ENCODE measurements at places on chromosomes 6 and 20.

- no peak for DNase-seq
Measured at GRCh38 chr20:58579819-58580473, 64.7 kb upstream of the APCDD1L start.

GRCh38 chr6:152401978-152402377, 235.2 kb downstream of the SYNE1 start:
- DNase-seq: no peak

GRCh38 chr20:38724626-38725147, 401 bp downstream of the SLC32A1 start:
- no peak for DNase-seq

GRCh38 chr6:154060076-154060475, 21.0 kb downstream of the OPRM1 start:
- DNase-seq: no peak

GRCh38 chr6:130628862-130629261, 198.3 kb upstream of the SMLR1 start:
- no peak for DNase-seq

DNA sequence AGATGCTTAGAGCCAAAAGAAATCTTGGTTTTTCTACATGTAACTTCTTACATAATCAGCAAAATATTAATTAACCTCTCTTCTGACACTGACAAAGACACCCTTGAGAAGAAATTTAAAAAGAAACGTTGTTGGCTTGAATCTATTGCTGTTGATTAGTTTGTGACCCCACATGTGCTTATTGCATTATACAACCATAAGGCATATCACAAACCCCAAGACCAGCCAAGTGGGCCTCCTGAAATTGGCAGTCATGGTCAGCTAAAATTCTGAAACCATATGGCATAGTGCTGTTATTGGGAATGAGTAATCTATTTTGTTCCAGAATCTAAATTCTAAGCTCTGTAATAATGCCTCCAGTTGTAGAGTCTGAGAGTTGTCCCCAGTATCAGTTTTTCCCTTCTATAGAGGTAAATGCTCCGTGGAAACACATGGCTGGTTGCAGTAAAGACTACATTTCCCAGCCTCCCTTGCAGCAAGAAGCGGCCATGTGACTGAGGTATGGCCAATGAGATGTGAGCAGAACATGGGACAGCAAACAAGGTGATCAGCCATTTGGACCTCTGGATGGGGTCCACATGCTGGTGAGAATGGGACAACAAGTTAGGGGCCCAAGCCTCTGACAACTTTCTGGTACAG, 42.3 kb upstream of the PTPN1 start:
- peak; percentile 63 for DNase-seq

DNA sequence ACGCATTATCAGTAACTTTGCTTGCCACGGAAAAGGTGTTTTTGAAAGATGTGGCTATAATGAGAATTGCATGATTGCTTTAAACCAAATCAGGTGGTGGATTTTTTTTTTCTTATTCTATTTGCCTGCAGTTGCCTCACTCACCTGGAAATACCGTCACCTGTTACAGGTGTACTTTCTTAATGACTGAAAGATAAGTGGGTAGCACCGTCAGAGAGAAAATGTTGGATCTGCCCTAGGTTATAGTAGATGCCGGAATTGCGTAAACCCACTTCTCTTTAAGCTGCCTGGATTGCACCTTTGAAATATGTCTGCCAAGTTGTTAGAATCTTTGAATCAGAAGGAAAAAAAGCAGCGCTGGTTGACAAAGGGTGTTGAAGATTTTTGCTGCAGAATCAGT, 68.5 kb downstream of the SH3BGRL2 start:
- no peak for DNase-seq

DNA sequence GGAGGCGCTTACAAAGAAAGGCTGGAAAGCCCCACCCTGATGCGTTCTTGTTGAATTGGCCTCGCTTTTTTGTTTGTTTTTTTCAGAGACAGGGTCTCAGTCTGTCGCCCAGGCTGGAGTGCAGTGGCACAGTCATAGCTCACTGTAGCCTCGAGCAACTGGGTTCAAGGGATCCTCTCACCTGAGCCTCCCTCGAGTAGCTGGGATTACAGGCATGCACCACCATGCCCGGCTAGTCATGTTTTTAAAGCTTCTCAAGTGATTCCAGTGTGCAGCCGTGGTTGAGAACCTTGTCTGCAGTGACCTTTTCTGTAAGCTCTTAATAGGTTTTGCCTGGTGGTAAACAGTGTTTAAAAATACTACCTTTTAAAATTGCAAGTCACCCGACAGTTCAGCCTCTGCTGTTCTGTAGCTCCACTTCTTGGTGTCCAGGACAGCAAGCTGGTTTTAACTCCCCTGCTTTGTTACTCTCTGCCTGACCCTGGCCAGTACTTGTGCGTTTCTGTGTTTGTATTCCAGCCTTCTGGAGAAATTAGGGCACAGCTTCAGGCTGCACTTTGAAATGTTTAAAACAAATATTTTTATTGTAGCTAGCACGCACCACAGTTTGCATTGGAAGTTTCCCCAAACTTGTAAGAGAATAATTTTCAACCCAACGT, 54.4 kb downstream of the KDM1B start:
- no peak for DNase-seq

DNA sequence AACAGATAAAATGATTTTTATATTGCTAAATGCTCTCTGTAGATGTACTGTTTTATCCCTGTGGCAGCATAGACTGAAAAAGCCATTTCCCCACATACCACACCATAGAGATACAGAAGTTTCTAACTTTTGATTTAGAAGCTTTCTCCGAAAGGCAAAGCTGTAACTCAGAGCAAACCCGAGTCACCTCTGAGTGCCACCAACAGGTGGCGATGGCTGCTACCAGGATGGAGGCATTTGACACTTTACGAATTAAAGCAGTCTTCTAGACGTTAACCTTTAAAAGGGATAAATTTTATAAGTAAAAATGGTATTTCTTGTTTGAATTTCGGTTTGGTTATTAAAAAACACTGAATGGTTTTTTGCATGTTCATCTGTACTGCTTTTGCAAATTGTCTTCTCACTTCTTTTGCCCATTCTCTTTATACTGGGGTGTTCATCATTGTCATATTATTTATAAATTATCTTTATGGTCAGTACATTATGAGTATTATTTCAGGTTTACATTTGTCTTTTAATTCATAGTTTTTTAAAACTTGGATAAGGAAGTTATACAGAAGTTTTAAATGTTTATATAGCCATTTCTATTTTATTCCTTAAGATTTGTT, 201.0 kb upstream of the CEP162 start:
- peak; percentile 38 for DNase-seq

DNA sequence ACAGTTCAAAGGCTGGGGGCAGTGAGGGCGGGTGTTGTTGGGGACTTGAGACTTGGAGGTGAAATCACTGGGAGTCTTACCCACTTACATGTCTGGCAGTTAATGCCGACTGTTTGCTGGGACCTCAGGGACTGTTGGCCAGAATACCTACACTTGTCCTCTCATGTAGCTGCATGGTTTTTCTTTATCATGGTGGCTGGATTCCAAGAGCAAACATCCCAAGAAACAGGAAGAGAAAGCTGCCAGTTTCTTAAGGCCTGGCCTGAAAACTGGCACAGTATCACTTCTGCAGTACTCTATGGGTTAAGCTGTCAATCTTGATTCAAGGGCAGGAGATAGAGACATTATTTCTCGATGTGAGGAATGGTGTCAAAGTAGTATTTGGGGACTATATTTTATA, 19.8 kb upstream of the C6orf62 start:
- no peak for DNase-seq

GRCh38 chr6:166567813-166568212, 18.7 kb downstream of the RAMACL start:
- no peak for DNase-seq

- DNase-seq: no peak
Measured at GRCh38 chr20:13990465-13990864, at the start of gene SEL1L2. Gene SEL1L2 (minus strand): TSS chr20:13990614. CDS start chr20:13990534, 80 bp downstream.

DNA sequence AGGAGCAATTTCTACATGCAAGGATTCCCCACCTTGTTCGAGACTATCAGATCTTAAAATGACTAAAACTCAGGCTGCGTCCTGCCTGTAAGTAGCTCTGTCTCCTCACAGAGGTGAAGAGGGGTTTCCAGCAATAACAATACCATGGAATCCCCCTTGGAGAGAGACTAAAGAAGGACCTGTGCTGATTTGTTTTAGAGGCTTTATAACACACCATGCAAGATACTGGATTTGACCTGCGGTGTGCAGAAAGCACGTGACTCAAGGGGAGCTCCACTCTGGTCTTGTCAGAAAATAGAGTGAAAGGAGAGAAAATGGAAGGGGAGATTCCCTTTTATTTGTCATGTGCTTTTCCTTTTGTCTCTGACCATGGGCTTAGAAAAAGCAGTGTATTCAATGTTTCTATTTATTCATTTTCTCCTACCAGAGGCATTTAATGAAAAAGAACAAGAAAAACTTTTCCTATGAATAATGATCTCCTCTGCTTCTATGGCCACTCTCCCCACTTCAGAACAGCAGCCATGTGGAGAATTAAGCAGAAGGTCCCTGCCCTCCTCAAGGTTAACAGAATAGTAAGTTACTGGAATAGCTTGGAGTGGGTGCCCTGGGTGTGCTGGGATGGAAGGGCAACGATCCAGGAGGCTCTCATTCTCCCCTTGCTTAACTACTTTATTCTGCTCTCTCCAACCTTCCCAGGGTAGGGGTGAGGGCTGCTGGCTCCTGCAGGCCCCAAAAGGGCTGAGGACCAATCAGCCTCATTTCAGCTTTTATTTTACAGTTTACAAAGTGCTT, 19.2 kb upstream of the MRPS10 start:
- DNase-seq: no peak

DNA sequence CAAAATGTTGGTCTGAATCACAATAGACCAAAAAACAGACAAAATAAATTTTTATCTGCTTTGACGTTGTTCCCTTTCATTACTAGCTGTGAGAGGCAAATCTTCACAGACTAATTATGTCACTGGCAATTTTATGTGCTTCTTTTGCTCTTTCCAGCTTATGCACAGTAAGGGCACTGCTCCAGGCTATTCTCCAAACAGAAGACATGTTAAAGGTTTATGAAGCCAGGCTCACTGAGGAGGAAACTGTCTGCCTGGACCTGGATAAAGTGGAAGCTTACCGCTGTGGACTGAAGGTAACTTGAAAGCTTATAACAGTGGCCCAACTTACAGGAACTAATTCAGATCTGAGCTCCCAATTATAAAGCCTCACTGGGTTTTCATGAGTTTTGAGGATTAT, 15.5 kb upstream of the SNRNP48 start:
- no peak for DNase-seq

DNA sequence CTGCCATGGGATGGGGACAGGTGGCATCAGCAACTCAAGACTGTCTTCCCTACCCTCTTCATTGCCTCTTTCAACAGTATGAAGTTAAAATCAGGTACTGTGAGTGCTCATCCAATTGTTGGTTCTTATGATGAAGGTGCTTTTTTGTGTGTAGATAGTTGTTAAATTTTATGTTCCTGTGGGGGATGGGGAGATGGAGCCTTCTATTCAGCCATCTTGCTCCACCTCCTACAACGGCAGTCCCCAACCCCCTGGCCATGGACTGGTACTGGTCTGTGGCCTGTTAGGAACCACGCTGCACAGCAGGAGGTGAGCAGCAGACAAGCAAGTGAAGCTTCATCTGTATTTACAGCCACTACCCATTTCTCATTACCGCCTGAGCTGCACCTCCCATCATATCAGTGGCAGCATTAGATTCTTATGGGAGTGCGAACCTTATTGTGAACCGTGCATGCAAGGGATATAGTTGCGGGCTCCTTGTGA, 47.8 kb upstream of the TOP1 start:
- no peak for DNase-seq

DNA sequence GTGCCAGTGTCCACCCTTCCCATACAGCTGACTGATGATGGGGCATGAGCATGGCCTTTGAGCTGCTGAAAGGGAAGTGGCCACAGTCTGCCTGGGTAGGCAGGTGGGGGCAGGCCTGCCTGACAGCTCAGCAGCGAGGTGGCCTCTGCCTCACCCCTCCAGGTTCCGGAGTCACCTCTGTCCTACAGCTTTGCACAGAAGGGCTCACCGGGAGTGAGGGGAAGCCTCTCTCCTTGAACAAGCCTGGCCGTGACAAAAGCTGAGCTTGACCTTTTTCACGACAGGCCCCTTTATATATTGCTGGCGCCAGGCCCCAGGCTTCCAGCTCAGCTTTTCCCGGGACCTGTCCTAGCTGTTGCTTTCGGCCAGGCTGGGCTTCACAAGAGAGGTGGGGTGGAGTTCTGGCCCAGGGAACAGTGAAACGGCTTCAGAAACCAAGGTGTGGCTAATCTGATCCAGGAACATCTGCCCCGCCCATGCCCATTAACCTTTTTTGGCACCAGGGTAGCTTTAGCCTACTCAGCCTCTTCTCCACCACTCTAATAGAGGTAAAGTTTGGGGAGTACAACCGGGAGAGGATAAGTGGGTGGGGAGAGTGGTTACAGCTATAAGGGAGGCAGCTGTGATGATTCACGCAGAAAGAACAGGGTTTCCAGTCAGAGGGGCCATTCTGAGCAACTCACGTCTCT, 42.9 kb downstream of the C6orf132 start:
- DNase-seq: peak; percentile 81

DNA sequence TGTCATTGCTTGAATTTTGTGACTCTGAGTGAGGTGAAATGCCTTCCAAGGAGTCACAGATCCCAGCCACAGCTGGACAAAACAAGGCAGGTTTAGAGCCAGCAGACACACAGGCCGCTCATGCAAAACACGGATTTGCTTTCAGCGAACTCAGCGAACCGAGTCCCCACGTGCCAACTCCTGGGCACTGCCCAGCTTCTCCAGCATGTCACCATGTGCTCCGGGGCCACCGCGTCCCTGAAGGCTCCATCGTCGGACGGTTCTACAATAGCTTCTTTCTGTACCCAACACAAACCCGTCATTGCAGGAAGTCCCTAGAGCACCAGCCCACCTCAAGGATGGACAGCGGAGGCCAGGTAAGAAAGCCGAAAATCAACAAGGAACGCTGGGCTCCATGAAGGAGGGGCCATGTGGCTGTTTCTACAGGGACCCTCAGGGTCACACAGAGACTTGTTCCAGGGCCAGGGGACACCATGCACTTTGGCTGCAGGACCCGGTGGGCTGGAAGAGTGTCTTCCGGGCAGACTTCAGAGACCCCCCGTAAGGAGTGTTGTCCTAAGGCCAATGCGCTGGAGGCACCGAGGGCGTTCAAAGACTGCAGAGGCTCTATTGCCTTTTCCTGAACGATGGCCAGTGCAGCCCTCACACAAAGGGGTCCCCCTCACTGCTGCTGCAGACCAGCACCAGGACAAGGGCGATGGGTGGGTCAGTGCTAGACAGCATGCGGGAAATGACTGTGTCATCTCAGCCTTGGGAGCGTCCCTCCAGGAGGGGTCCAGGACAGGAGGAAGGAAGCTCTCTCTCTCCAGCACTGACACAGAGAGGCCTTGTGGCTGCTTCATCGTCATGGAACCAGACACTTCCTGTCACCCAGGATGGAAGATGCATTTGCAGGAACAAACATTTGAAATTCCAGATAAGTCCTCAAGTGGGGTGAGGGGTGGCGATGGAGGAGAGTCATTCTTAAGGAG, 19.8 kb downstream of the DACT2 start:
- no peak for DNase-seq

Measured in activated CD4-positive, alpha-beta T cell treated with anti-CD3 and anti-CD28 coated beads, Interleukin-10, Interleukin-2, amounts not matched to agents 100 ng/mL and 50 ng/mL, durations not matched to agents 16 hours and 8 hours (primary cell).